ENCODE measurements at places on chromosomes 1 and 21.

- DNase-seq = no peak
Measured at GRCh38 chr1:160208557-160209320, 3.6 kb downstream of the PEA15 start.

- DNase-seq = no peak
Measured at GRCh38 chr21:45607909-45608295, 35.6 kb upstream of the PCBP3 start.

- peak; percentile 82 for DNase-seq
Measured at GRCh38 chr1:209651138-209651587, 1.1 kb downstream of the LAMB3 start.

DNA sequence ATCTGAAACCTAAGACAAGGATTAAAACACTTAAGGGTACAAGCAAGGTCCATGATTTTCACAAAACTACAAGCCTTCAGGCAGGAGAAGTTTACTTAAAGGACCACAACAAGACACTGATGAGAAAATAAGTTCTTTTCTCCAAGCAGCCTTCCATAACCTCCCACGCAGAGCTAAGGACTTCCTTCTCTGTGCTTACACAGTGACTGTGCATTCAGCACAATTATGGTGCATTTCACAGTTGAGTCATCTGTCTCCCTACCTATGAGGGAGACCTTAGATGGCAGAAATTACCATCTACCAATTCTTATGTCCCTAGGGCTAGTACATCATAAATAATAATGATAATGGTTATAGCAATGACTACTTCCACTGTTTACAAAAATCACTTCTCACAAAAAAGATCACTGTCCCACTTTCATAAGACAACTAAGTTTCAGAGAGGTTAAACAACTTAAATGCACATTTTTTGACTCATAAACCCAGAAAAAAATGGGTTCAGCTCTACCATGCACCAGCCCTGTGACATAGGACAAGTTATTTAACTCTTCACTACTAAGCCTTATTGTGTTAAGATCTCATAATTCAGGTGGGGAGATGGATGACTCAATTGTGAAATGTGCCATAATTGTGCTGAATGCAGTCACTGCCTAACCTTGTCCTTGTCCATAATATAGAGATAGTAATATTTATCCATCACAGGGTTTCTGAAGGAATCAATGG, 45.3 kb downstream of the TARBP1 start:
- DNase-seq = peak; percentile 66

- no peak for DNase-seq
Measured at GRCh38 chr1:217681806-217682205, 50.7 kb downstream of the SPATA17 start.

DNA sequence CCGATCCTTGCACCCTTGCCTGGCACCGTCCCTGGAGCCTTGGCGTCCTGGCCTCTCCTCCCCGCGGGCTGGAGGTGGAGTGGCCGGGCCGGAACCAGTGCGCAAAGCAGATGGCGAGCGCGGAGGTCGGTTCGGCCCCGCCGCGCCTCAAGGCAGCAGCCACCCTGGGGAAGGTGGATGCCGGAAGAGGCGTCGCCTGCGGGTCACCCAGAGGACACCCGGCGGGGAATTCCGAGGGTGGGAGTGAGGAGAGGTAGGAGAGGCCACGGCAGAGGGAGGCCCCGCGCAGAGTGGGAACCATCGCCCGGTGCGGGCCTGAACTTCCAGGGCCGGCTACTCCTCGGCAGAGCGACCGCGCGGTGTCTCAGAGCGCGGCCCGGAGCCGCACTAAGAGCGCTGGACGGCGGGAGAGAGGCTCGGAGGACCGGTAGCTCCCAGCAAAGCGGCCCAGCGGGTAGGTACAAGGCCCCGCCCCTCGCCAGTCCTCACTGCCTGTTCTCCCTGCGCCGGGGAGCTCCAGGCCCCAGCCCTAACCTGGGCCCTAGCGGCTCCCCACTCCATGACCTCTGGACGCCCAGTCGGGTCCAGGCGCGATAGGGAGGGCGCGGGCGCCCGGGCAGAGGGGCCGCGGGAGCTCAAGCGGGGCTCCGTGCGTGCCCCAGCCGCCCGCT, at the start of gene RNF207:
Gene RNF207 (plus strand): TSS at position 271 of the 671 bp plus-strand sequence. CDS start 417 bp downstream, outside the sequence.
- peak; percentile 48 for DNase-seq

DNA sequence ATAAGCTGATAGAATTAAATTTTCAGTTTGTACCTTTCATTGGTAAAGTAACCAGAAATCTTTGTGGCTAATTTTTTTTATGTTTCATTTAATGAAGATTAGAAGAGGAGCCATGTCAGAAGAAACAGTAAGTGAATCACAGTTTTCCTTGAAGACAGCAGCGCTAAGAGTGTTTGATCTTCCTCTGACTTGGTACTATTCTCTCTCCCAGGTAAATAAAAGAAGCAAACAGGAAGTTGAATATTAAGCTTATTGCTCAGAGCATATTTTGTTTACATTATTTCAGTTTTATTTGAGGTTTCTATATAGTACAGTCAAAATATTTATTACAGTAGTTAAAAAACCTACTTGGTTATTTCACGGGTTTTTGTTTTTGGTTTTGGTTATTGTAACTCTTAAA, 3.7 kb downstream of the MIGA1 start:
- no peak for DNase-seq

GRCh38 chr1:50278961-50279360, 144.3 kb downstream of the DMRTA2 start:
- no peak for DNase-seq
